ENCODE measurements at places on chromosomes 7 and 10.

GRCh38 chr10:24341371-24341770 lies 132.4 kb downstream of the KIAA1217 start:
- no peaks in the 10 kb centered on the region for H3K36me3 ChIP-seq
- no peak overlapping the region for H3K4me3 ChIP-seq
- H3K27ac ChIP-seq: no peak overlapping the region
- no peak for DNase-seq
- no peaks in the 10 kb centered on the region for H3K27me3 ChIP-seq

- H3K4me1 ChIP-seq: no peaks in the 10 kb centered on the region
- H3K36me3 ChIP-seq: no peaks in the 10 kb centered on the region
- H3K27me3 ChIP-seq: peaks cover 54% of the 10 kb centered on the region
- no peak overlapping the region for H3K27ac ChIP-seq
- H3K4me3 ChIP-seq: no peak overlapping the region
- DNase-seq: no peak
These were observed 167.3 kb downstream of the EGFR start for GRCh38 chr7:55185941-55186609.

GRCh38 chr10:52390388-52390787 lies 76.3 kb downstream of the DKK1 start:
- H3K36me3 ChIP-seq: no peaks in the 10 kb centered on the region
- no peak overlapping the region for H3K27ac ChIP-seq
- H3K27me3 ChIP-seq: no peaks in the 10 kb centered on the region
- peaks cover 2% of the 10 kb centered on the region for H3K4me1 ChIP-seq
- no peak for DNase-seq

DNA sequence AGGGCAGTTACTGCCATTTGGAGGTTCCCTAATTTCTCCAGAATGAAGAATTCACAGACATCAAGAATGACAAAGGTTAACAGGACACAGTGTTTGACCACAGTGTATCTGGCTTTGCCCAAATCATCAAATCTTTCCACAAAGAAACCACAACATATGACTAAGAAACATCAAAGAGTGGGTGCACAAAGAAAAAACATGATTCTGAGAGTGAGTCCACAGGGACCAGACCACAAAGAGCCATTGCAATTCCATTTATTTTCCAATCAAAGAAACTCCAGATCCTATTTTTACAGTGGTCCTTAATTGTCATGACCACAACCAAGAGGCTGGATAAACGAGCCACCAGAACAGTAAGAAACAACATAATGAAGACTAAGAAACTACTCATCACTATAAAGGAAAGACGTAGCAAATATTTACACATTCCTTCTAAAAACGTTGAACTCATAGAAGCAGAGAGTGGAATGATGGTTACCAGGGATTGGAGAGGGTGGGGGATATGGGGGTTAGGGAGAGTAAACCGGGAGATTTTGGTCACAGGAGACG lies 286.5 kb downstream of the DOCK4 start:
- no peaks in the 10 kb centered on the region for H3K36me3 ChIP-seq
- H3K27ac ChIP-seq: no peak overlapping the region
- no peaks in the 10 kb centered on the region for H3K4me1 ChIP-seq
- peaks cover 7% of the 10 kb centered on the region for H3K27me3 ChIP-seq

- H3K4me3 ChIP-seq: no peak overlapping the region
- DNase-seq: no peak
- H3K4me1 ChIP-seq: peaks cover 7% of the 10 kb centered on the region
- peaks cover 3% of the 10 kb centered on the region for H3K36me3 ChIP-seq
- no peaks in the 10 kb centered on the region for H3K27me3 ChIP-seq
These were observed 8.4 kb upstream of the PDIA4 start for GRCh38 chr7:149036676-149037075.

DNA sequence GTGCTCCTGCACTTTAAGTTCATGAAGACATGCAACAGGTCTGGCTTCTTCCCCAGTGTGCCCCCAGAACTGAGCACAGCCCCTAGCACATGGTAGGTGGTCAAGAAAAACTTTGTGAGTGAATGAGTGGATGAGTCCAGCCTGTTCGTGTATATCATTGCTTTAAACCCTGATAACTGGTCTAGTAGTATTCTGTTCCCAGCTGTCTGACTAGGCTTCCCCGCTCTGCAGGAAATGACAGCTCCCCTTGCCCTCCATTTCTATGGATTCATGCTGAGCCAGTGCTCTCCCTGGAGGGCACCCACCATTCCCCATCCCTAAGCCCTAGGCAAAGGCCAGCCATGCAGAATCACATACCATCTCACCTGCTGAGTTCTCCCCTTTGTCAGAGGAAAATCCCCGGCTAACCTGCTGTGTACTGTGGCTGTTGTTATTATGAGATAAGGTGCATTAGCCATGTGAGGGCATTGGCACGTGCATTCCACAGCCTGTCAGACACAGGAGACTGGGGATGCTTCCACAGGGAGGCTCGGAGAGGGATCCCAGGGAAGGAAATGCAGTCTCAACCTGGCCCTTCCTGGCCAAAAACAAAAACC lies 698.9 kb downstream of the GRID1 start:
- DNase-seq: no peak
- no peak overlapping the region for H3K27ac ChIP-seq
- no peak overlapping the region for H3K4me3 ChIP-seq
- H3K4me1 ChIP-seq: no peaks in the 10 kb centered on the region

DNA sequence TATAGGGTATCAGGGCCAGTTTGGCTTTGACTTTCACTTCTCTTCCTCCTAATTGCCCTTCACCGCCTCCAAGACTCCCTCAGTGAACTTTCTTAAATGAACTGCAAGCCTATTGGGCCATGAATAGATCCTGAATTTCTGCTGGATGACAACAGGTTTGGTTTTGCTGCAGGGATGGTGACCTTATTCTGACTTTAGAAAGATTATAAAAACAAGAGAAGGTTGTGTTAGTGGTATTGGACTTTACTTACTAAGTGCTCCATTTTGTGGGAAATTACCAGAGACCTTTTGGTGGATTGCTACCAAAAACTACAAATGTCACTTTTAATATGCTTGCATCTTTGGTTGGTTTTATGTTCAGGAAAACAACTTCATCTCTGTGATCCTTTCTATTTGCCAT lies 11.5 kb upstream of the LIPA start:
- no peak for DNase-seq
- peaks cover 3% of the 10 kb centered on the region for H3K27me3 ChIP-seq
- H3K36me3 ChIP-seq: no peaks in the 10 kb centered on the region

- no peak for DNase-seq
- H3K27ac ChIP-seq: no peak overlapping the region
- no peak overlapping the region for H3K4me3 ChIP-seq
- no peaks in the 10 kb centered on the region for H3K36me3 ChIP-seq
These were observed 94.3 kb downstream of the ZMIZ1 start for GRCh38 chr10:79162861-79163665.

- DNase-seq: no peak
- H3K4me3 ChIP-seq: no peak overlapping the region
- no peak overlapping the region for H3K27ac ChIP-seq
These were observed 107.8 kb downstream of the CYP26A1 start for GRCh38 chr10:93181271-93182048.

DNA sequence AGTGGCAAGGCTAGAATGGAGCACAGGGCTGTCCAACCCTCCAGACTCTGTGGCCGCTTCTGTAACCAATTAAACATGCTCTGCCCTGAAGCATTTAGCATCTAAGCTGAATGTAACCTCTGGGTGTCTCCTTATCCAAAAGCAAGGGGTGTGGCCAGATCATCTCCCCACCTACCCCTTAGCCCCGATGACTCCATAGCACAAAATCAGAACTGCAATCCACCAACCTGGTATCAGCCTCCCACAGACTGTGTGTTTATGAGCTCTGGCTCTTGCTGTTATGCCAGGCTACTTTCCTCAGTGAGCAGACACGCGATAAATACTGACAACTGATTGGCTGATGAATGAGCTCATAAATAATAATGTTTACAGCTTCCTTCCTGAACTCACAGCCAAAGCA lies 3.2 kb downstream of the FRMD4A start:
- no peak overlapping the region for H3K27ac ChIP-seq
- peaks cover 6% of the 10 kb centered on the region for H3K4me1 ChIP-seq
- no peak for DNase-seq

GRCh38 chr7:43753843-43754242 lies 4.6 kb upstream of the BLVRA start:
- no peak for DNase-seq
- no peak overlapping the region for H3K27ac ChIP-seq
- H3K4me3 ChIP-seq: no peak overlapping the region
- no peaks in the 10 kb centered on the region for H3K36me3 ChIP-seq

- H3K36me3 ChIP-seq: peaks cover 9% of the 10 kb centered on the region
- no peaks in the 10 kb centered on the region for H3K4me1 ChIP-seq
- no peak overlapping the region for H3K4me3 ChIP-seq
- no peak for DNase-seq
- H3K27ac ChIP-seq: no peak overlapping the region
- no peaks in the 10 kb centered on the region for H3K27me3 ChIP-seq
These were observed 159.2 kb downstream of the BTAF1 start for GRCh38 chr10:92082583-92083280.

DNA sequence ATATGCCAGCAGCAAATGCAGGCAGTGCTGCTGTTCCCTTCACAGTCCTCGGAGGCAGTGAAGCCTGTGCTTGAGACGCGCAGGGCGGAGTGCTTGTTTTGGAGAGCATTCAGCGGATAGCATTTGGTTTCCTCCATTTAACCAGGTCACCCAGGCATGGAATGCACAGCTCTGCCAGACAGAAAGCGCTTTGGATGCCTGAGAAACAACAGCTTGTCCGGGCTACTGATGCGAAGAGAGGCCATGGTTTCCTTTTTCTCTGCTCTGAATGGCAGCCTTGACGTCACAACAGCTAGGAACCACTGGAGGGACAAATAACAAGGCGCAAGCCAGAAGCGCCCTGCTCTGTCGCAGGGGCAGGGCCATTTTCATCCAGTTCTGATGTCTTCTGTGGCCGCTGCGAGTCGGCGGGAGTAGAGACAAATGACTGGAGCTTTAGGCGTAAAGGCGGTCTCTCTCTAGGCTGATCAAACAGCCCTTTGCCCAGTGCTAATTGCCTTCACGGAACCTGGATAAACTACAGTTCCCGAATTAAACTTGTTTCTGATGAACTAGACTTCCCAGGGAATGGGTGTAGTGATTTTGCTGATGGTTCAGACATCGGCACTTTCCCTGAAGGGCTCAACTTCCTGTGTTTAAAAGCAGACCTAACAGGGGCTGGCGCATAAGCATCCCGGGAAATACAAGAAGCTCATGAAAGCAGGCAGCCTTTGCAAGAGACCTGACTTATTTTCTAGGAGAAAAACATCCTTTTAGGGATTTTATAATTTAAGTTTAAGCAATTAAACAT lies 187.6 kb upstream of the KLF14 start:
- H3K4me1 ChIP-seq: peaks cover 69% of the 10 kb centered on the region
- no peak for DNase-seq
- H3K36me3 ChIP-seq: no peaks in the 10 kb centered on the region

- DNase-seq: peak; percentile 9
- H3K27me3 ChIP-seq: no peaks in the 10 kb centered on the region
These were observed 1.1 kb downstream of the BAZ1B start for GRCh38 chr7:73520673-73521635.

DNA sequence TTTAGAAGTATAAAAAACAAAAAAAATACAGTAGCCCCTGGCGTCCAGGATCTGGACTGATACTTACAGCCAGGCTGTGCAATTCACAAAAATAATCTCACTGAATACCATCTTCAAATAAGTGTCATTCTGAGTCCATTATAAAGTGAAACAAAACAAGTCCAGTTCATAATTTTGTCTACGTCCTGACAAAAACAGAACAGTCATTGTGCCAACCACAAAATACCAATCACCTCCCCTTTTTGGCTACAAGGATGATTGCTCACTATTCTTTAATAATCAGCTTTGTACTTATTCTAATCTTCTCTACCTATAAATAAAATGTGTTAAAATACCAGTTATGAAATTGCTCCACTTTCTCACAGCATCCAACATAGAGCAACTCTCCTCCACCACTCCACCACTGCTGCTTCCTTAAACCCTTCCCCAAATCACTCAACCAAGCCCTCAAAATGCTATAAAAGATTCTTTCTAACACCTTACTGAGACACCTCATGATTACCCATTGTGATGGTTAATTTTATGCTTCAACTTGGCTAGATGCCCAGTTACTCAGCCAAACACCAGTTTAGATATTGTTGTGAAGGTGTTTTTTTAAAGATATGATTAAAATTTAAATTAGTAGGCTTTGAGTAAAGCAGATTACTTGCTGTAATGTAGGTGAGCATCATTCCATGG lies 479.8 kb upstream of the SEMA3A start:
- no peaks in the 10 kb centered on the region for H3K4me1 ChIP-seq
- no peak for DNase-seq
- no peaks in the 10 kb centered on the region for H3K27me3 ChIP-seq
- H3K36me3 ChIP-seq: no peaks in the 10 kb centered on the region

GRCh38 chr7:155918720-155919390 lies 106.6 kb upstream of the SHH start:
- H3K4me3 ChIP-seq: no peak overlapping the region
- H3K27ac ChIP-seq: no peak overlapping the region
- H3K4me1 ChIP-seq: no peaks in the 10 kb centered on the region
- no peaks in the 10 kb centered on the region for H3K36me3 ChIP-seq

- H3K36me3 ChIP-seq: no peaks in the 10 kb centered on the region
- DNase-seq: no peak
- no peaks in the 10 kb centered on the region for H3K4me1 ChIP-seq
- no peak overlapping the region for H3K4me3 ChIP-seq
These were observed 387.3 kb downstream of the HPSE2 start for GRCh38 chr10:98848361-98848760.

GRCh38 chr7:102273749-102274712 lies 12.6 kb upstream of the SH2B2 start:
- DNase-seq: no peak
- H3K4me1 ChIP-seq: peaks cover 1% of the 10 kb centered on the region
- no peak overlapping the region for H3K4me3 ChIP-seq
- H3K27ac ChIP-seq: no peak overlapping the region
- H3K36me3 ChIP-seq: no peaks in the 10 kb centered on the region

DNA sequence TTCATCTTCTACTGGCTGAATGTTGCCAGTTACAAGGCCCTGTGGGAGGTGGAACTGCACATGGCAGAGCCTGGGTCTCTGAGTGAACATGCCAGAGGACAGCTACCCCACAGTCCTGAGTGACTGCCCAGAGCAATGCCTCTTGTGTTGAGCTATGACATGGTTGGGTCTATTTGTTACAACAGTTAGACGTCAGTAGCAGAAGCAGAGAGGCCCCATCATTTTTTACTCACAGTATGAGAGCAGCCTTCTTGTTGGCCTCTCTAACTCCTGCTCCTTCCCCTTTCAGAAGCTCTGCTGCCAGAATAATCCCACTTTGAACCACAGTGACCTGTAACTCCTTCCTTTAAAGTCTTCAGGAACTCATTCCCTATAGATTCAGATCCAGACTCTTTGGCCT lies 30.8 kb upstream of the NRP1 start:
- H3K27ac ChIP-seq: no peak overlapping the region
- no peaks in the 10 kb centered on the region for H3K4me1 ChIP-seq
- no peak for DNase-seq
- H3K4me3 ChIP-seq: no peak overlapping the region
- H3K27me3 ChIP-seq: peaks cover 6% of the 10 kb centered on the region
